HCT116 (cell line): ENCODE measurements at places on chromosomes 3 and 15.

DNA sequence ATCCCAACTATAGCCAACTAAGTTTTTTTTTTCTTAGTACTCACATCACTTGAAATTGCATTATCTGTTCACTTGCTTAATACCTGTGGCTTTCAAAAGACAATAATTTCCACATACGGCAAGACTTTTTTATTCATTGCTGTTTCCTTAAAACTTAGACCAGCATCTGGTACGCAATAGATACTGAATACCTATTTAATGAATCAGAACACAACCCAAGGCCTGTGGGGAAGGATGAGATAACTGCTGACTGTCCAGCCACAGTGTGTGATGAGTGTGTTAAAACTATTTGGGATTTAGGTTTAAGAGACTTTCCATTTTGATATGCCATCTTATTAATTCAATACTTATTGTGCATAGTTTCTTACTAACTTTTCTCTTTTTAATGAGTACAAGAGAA is 988.7 kb downstream of the NTRK3 start:
- DNase-seq, result no peak

- no peak for DNase-seq
These were observed 37.3 kb downstream of the HMCES start for GRCh38 chr3:129315998-129316247.

DNA sequence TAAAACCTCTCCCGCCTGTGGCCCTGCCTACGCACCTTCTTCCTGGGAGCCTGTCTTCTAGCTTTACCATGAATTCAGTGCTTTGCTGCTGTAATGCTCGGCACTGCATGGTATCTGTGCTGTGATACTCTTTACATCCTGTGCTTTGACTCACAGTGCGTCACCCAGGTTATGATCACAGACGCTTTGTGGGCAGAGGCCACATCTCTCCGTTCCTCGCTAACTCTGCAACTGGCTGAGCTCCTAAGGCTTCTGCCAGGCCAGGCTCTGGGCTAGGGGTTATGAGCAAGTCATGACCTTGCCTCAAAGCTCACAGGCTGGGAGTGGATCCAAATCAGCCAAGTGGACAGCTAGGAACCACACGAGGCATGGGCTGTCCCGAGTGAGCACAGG is 23.2 kb downstream of the SPTBN5 start:
- no peak for DNase-seq

GRCh38 chr3:192010490-192010889 is 549.5 kb downstream of the PYDC2 start:
- no peak for DNase-seq
